Stimulated activated CD8-positive, alpha-beta memory T cell treated with anti-CD3 and anti-CD28 coated beads, Interleukin-15, amount 100 ng/mL, for 24 hours (primary cell): ENCODE measurements at places on chromosomes 7 and 10.

GRCh38 chr7:16431646-16432424, 10.5 kb upstream of the CRPPA start:
- no peak for DNase-seq

GRCh38 chr7:131027287-131027773, 293.3 kb upstream of the KLF14 start:
- no peak for DNase-seq

GRCh38 chr7:95295397-95295796, 28.9 kb downstream of the PON1 start:
- DNase-seq = no peak

DNA sequence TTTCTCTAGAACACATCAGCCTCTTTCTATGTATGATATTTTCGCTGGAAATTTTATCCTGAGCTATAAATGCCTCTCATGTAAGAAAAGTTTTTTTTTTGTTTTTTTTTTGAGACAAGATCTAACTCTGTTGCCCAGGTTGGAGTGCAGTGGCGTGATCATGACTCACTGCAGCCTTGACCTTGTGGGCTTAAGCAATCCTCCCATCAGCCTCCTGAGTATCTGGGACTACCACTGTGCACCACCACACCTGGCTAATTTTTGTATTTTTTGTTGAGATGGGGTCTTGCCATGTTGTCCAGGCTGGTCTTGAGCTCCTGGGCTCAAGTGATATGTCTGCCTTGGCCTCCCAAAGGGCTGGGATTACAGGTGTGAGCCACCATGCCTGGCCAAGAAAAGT, 80.4 kb downstream of the ADK start:
- DNase-seq = no peak

- no peak for DNase-seq
Observed at GRCh38 chr10:62890395-62890794, 74.2 kb upstream of the EGR2 start.

DNA sequence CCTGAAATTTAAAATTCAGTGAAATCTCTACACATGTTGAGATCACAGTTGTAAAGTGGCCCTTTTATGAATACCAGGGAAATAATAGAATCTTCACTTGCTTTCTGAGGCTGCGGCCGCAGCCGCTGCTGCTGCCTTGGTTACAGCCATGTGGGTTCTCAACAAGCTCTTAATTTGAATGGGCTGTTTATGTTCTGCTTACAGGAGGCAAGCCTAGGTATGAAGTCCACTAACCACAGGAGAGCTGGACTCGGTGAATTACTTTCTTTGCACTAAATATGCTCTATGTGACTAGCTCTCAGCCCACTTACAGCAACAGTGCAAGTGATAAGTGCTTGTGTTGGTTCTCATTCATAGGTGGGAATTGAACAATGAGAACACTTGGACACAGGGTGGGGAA, 410.8 kb downstream of the SFMBT2 start:
- DNase-seq = no peak

DNA sequence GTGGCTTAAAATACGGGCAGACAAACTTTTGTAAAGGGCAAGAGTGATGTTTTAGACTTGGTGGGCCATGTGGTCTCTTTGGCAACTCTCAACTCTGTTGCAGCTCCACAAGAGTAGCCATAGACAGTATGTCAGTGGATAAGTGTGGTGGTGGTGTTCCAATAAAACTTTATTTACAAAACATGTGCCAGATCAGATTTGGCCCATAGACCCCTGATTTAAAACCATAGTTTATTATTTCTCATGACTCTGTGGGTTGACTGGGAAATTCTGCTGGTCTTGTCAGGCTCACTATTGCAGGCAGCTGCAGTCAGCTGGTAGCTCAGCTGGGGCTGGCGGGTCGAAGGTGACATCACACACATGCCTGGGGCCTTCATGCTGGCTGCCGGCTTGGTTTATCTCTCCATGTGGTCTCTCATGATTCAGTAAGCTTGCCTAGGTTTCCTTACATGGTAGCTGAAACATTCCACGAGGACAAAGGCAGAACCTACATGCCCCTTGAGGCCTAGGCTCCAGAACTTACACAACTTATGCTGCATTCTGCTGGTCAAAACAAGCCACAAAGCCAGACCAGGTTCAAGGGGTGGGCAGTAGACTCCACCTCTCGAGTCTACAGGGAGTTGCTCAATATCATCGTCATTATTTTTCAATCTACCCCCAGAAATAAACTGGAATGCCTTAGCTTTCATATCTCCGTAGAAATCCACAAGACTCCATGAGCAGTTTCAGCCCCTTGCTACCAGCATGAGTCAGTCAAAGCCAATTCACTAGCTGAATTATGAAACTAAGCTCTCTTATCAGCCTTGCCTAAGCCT, 245.7 kb downstream of the WDR11 start:
- DNase-seq = no peak

- no peak for DNase-seq
Observed at GRCh38 chr7:129376076-129376777, 58.0 kb upstream of the STRIP2 start.
